ENCODE measurements at places on chromosomes 3 and 15. TPM values are rescaled to one million over a fixed set of nuclear protein-coding genes. Genes with fewer than 3 reads are reported as not detected.

GRCh38 chr3:141360888-141361598, 7.3 kb upstream of the ZBTB38 start:
- peak; percentile 77 for DNase-seq

DNA sequence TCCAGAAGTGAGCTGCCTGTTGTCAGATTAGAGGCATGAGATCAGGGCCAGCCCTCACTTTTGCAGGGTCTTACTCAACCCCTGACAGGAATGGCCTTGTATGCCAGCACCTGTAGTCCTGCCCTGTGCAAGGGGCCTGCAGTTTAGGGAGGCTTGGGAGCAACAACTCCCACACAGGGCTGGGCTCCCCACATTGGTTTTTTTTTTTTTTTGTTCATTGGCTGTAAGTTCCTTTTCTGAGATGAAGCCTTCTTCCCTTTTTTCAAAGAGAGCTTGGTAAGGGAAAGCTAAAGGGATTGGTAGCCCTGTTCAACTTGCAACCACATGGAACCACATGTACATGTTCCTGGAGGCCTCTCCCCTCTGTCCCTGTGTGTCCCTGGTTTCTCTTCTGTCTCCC, 46.4 kb downstream of the TNFAIP8L3 start:
- DNase-seq, result no peak

DNA sequence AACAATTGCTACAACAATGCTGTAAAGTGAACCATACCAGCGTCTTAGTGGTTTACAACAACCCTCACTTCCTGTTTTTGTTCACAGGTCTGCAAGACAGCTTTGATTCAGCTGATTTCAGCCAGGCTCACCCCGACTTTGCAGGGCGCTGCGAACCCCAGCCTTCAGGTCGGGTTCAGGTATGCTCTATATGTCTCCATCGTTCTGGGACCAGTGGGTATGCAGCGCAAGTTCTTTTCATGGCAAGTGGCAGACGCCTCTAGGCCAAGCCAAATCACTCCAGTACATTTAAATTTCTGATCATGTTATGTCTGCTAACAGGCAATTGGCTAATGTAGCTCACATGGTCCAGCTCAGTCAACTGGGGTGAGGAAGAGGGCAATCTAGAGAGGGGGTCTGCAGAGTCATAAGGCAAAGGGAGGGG, 52.4 kb upstream of the RGMA start:
- no peak for DNase-seq

The STAC gene
- 11.3 TPM for total RNA-seq

- peak; percentile 50 for DNase-seq
Measured at GRCh38 chr3:23202921-23203707, at the start of gene UBE2E2. TSS of gene UBE2E2 (plus strand) at chr3:23203327.

The RUBCN gene
- 7.9 TPM for total RNA-seq

The LYZL4 gene
- total RNA-seq, result not detected

- DNase-seq, result no peak
Measured at GRCh38 chr3:15152184-15152583, 53.2 kb upstream of the RBSN start.

The CKMT1B gene
- 2.4 TPM for total RNA-seq

The CEMIP gene
- 0.87 TPM for total RNA-seq

GRCh38 chr3:104323226-104323625, 1043.5 kb upstream of the ALCAM start:
- no peak for DNase-seq

DNA sequence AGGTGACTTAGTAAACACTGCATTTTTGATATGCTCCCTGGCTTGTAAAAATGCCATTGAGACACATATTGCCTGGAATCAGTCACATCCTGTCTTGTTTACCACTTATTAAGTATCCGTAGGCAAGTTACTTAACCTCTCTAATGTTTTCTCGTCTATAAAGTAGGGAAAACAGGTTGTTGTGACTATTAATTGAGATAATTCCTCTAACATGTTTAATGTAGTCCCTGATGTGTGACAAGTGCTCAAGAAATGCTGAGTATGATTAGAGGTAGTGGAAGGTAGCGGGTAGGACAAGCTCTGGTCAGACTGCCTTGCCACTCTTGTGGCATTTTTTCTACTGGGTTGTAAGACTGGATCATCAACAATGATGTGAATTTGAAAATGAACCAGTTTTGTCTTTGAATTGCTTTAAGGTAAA, 54.1 kb downstream of the NFKBIZ start:
- no peak for DNase-seq

- DNase-seq, result peak; percentile 47
Measured at GRCh38 chr15:50116477-50116876, 2.6 kb downstream of the ATP8B4 start.

GRCh38 chr15:26165546-26165945, 302.4 kb upstream of the ATP10A start:
- no peak for DNase-seq

The KLF15 gene
- 1.4 TPM for total RNA-seq

The CCR2 gene
- total RNA-seq, result not detected

The CCRL2 gene
- not detected for total RNA-seq

DNA sequence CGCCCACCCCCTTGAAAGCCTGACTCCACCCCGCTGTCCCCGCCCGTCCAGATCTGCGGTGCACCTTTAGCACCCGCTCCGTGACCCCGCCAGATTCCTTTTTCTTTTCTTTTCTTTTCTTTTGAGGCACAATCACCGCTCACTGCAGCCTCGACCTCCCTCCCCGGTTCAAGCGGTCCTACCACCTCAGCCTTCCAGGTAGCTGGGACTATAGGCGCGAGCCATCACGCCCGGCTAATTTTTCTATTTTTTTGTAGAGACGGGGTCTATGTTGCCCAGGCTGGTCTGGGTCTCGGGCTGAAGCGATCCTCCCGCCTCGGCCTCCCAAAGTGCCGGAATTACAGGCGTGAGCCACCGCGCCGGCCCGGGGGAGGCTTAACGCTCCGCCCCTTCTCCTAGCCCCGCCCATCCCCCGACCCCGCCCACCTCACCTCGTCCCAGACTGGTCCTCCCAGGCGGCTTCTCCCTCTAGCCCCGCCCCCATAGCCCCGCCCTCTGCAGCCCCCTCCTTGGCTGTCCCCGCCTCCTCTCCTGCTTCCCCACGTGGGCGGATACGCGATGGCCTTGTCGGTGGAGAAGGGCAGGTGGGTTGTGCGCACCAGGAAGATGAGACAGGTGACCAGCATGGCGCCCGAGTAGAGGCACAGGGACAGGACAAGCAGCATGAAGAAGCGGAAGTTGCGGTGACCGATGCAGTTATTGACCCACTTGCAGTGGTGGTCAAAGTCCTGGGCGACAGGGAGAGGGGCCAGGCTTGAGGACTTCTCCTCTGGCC, 3.2 kb downstream of the ZDHHC19 start:
- no peak for DNase-seq

Measured in NCI-H460 (cell line).